NCI-H1436 (cell line): ENCODE measurements at places on chromosomes 4 and X.

- no peak for DNase-seq
Observed at GRCh38 chrX:12142661-12143060, 4.4 kb downstream of the FRMPD4 start.

GRCh38 chrX:38754818-38755718 lies 46.2 kb upstream of the MID1IP1 start:
- no peak for DNase-seq

DNA sequence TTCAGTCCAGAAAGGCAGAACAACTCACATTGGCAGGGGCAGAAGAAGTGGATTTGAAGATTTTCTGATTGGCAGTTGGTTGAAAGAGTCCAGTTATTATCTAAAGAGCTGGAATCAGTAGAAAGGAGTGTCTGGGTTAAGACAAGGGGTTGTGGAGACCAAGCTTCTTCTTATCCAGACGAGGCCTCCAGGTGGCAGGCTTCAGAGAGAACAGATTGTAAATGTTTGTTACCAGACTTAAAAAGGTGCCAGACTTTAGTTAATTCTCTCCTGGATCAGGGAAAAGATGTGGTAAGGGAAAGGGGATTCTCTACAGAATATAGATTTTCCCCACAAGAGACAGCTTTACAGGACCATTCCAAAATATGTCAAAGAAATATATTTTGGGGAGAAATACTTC lies 36.7 kb upstream of the TLR3 start:
- no peak for DNase-seq

DNA sequence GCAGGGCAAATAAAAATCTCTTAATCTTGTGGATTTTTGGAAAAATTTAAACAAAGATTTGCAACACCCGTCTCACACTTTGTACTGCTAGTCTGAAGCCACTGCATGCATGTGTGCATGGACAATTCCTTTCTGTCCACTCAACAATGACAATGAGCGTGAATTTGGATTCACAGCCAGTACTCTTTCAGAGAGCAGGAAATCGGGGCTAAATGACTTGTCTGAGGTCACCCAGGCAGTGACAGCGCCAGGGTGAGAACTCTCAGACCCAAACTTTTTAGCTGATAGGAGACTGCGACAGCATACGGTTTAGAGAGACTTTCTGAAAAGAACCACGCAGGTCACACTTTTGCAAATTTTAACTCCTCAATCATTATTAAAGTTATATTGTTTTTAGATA lies 90.9 kb downstream of the ZNF827 start:
- no peak for DNase-seq

DNA sequence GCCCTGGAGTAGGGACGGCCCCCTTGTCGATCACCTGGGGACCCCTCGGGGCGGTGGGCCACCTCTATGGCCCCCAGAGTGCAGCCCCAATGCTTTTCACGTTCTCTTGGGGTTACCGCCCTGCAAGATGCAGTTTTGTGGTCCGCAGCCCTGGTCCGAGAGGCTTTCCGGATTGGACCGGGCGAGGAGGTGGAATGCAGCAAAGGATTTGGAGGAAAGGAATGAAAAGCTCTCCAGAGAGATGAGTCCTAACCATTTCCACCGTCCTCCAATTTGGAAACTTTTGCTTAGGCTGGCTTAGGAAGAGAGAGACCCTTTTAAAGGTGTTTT lies 601 bp downstream of the SLC25A43 start:
- DNase-seq, result no peak

DNA sequence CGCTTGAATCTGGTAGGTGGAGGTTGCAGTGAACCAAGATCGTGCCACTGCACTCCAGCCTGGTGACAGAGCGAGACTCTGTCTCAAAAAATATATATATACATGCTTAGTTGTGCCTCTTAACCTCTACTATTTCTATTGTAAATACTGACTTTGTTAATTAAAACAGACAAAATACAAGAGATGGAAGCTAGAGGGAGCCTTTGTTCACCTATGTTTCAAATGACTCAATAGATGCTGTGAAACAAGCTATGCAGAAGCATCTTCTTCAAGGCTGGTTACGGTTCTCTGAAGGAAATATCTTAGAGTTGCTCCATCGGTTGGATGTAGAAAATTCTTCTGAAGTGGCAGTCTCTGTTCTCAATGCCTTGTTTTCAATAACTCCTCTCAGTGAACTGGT lies 6.2 kb downstream of the NCAPG start:
- no peak for DNase-seq

GRCh38 chrX:103533511-103534216 lies 14.4 kb upstream of the RAB40A start:
- peak; percentile 31 for DNase-seq

GRCh38 chr4:140277576-140277975 lies 95.9 kb upstream of the SCOC start:
- DNase-seq, result no peak

DNA sequence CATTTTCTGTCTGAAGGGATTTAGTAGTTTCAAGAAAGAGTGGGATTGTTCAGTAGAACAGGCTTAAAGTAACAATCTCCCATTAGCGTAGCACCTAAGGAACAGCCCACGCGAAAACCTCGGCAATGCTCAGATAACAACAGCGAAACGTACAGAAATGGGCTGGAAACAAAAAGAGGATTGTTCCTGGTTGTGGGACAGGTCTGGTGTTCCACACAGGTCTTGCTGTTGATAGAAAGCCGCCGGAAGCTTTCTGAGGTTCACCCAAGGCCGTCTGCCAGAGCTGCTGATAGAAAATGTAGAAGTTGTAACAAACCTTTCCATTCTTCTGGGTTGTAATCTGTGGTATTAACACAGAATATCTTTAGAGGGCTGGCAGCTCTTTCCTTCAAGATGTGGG lies 69.4 kb upstream of the CLCN4 start:
- DNase-seq, result no peak

DNA sequence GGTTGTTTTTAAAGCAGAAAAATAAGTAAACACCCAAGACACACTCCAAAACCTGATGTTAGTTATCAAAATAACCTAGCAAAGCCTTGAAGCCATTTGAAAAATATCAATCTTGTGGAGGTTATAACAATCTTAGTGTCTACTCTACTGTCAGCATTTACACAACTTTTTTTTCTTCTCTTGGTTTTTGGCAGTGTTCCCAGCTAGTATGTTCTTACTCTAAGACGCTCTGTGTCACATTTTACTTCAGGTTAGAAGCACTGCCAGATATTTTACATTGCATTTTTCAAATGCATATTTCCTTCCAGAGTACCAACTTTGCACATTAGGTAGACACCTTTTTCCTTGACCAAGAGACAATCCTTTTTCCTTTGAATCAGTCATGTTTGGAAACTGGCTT lies 114.0 kb upstream of the INPP4B start:
- no peak for DNase-seq

DNA sequence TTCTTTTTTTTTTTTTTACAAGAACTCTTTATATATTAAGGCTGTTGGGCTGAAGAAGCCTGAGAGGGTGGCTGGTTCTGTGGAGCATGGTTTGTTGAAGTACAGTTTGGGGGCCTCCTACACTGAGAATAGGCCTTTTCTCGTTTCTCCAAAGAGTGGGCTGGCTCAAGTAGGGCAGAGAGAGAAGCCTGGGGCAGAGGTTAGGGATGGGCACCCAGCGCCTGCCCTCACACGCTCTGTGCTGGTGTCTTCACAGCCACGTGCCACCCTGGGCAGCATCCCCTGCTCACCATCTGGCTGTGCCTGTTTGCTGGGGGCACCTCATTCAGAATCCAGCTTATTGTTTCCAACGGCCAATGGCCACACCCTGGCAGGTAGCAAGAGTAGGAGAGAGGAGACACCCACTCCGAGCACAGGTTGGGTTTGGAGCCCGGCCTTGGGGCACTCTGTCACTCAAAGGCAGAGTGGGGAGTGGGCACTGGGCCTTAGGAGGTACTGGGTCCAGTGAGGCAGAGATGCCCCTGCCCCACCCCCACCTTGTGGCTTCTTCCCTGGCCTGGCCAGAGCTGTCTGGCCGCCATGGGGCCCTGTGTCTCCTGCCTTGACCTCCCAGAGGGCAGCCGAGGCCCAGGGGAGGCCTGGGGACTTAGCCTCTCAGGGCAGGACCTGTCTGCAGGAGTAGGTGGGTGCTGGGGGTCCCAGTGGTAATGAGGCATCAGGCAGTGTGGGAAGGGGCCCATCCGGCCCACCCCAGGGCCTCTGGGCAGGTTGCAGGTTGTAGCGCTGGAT lies 2.9 kb downstream of the MSANTD1 start:
- no peak for DNase-seq

DNA sequence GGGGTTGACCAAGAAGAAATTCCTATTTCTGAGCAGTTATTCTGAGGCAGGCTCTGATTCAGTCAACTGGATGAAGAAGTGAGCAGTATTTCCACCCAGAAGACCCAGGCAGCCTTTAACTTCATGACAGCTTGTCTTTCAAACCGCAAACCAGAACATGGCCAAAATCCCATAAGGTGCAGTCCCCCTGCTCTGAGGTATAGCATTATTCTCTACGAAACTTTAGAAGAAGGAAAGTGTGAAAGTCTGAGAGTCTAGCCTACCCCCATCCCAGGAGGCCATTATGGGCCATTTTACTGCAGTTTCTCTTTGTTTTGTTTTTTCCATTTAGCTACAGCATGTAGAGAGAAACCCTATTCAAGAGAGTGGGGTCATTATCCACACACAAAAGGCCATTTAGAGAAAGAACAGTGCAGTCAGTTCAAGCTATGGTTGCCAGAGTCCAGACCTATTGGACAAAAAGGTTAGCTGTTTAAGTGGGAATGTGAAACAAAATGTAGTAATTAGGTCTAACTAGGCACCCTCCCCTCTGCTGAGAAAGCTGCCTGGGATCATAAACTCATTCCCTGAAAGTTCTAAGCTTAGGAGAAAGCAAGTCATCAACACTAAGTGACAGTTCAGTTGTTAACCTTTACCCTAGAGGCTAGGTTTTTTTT lies 52.1 kb upstream of the RASGEF1B start:
- DNase-seq, result peak; percentile 26

GRCh38 chrX:45769761-45770582 lies 569.3 kb upstream of the DIPK2B start:
- DNase-seq, result no peak

DNA sequence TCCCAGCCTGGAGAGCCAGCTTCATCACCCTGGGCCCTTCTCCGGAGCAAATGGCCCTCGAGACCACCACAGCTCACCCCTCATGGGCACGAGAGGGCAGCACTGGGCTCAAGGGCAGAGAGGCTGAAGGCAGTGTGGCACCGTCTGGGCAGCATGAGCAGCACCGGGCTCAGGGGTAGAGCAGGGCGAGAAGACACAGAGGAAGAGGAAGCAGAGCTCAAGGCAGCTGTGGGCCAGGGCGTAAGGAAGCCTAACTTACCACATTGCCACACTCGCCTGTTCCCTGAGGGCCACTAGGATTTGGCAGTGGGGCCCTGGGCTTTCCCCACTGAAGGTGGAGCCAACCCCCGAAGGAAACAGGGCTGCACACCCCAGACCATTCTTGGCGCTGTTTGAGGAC lies 15.5 kb downstream of the ZNF185 start:
- DNase-seq, result no peak

DNA sequence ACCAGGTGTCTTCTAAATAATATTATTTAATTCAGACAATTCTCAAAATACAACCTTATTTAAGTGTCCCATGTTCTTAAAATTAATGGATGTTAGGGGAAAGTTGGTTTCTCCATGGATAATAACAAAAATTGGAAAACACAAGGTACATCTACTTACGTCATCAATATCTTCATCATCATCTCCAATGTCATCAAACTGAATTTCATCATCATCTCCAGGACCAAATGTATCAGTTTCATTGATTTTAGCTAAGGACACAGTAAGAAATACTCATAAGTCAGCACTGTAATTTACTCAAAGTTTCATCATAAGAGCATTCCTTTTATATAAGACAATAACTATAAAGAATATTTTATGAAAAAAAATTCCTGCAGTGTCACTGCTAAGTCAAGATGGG lies 11.3 kb downstream of the EIF1AX start:
- DNase-seq, result no peak

- DNase-seq, result no peak
Observed at GRCh38 chr4:56535915-56536314, 30.3 kb downstream of the ARL9 start.

GRCh38 chr4:42747971-42748370 lies 91.1 kb upstream of the ATP8A1 start:
- DNase-seq, result no peak

- DNase-seq, result no peak
Observed at GRCh38 chr4:108361886-108362285, 193.2 kb upstream of the LEF1 start.

- DNase-seq, result no peak
Observed at GRCh38 chrX:12894074-12895030, 12.1 kb upstream of the TLR8 start.

GRCh38 chr4:157115613-157116335 lies 39.8 kb downstream of the GLRB start:
- no peak for DNase-seq

DNA sequence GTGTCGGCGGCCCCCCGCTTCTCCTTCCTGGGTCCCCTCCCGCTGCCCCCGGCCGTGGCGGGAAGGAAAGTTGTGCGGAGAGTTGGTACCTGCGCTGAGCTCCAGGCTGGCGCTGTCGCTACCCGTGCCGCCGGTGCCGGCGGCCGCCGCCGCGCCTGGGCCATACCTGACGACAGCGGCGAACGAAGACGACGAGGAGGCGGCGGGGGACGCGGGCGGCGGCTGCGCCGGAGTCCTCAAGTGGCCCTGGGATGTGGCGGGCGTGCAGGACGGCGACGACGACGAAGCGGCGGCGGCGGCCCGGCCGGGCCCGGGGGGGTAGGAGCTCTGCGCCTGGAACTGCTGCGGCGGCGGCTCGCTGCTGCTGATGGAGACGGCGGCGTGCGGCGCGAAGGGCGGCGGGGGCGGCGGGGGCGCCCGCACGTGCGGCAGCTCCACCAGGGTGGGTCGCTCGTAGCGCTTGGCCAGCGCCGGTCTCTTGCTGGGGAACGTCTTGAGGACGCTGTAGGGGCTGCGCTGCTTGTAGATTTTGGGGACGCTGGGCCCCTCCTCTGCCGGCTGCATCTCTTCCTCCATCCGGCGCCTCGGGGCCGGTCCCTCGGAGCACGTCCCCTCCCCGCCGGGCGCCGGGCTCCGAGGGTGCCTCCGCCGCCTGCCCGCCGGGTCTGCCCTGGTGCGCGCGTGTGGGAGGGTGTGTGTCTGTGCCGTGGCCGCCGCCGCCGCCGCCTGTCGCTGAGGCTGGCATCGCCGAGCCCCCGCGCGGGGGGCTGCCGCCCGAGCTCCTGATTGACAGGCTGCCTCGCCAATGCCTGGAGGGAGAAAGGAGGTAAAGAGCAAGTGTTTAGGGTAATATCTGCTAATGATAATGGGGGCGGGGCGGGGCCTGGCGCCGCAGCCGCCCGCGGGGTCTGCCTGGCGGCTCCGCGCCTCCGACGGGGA lies 618 bp downstream of the BEND4 start:
- DNase-seq, result peak; percentile 26

GRCh38 chr4:89434364-89434988 lies 126.9 kb upstream of the GPRIN3 start:
- peak; percentile 11 for DNase-seq

DNA sequence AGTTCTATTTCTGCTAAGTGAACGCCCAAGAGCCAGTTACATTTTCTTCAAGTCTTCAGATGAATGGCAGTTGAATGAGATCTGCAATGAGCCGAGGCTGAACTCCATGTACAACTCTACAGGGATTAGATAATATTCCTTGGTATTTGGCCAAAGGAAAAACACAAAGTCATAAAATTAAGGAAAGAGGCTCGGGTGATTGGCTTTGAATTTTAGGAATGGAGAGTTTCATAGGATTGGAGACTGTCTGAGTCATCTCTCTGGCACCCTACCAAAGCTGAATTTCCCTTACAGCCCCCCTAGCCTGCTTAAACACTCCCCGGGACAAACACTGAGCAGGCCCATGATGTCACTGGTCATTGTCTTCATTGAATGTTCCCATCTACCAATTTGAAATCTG lies 188.0 kb upstream of the C1QTNF7 start:
- no peak for DNase-seq

- DNase-seq, result no peak
Observed at GRCh38 chr4:177023951-177024350, 231.2 kb upstream of the VEGFC start.
